ENCODE measurements at places on chromosomes 12 and 14. TPM values are rescaled to one million over a fixed set of nuclear protein-coding genes. Genes with fewer than 3 reads are reported as not detected.

The HAL gene
- 1.3 TPM for polyA plus RNA-seq

The HCAR1 gene
- polyA plus RNA-seq: 0.09 TPM

DNA sequence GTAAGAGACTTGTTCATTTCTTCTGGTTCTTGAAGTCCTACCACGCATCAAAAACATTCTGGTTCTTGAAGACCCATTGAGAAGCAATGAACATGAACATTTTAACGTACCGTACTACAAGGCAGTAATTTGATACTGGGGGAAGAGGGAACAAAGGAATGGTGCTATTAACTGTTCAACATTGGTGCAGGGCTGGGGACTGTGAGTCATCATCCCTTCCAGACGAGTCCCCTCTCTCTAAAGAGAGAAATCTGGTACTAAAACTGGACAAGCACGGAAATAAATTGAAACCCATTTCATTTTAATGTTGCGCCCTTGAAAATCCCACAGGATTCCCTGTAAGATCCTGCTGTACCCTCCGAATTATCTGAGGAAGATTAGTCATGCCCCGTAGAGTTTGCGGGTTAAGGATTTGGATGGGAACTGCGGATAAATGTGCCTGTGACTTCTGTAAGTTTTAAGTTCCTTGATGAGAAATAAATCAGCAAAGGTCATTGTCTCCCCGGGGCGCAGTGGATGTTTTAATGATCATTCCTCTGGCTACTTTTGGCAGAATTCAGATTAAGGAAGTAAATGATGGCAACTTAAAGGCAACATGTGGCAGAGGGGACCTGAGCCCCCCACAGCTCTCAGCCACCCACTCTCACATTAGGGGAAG, 78.6 kb downstream of the KCNK13 start:
- DNase-seq: no peak

- no peak for DNase-seq
Measured at GRCh38 chr12:128018067-128018466, 248.9 kb upstream of the TMEM132C start.
